ENCODE measurements at places on chromosomes 5 and 9.

GRCh38 chr9:117987945-117988344 is 283.7 kb downstream of the TLR4 start:
- no peak for DNase-seq

GRCh38 chr9:3751125-3751758 is 225.4 kb upstream of the RFX3 start:
- peak; percentile 92 for DNase-seq

- peak; percentile 55 for DNase-seq
These were observed 7.5 kb upstream of the TOR2A start for GRCh38 chr9:127742435-127743088.

DNA sequence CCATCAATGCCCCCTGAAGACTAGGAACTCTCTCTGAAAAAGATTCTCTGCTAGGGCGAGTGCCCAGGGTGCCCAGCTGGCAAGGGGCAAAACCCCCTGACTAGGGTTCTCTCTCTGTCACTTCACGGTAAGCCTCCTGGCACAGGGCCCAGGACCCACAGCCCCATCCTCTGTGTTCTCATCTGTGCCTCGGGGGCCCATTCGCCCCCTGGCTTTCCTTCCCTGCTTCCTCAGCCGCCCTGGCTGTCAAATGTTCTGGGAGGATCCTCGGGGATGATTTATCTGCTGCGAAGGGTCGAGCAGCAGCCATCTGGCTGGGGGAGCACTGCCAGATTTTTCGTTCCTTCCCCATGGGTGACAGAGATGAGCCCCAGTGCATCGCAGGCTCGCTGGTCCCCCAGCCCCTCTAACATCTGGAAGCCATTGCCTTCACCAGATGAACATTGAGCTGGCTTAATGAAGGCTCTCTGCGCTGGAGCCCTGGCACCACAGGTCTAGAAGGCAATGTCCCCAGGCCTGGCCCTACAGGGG is 24.2 kb downstream of the HMCN2 start:
- no peak for DNase-seq

GRCh38 chr5:2780421-2781171 is 29.1 kb upstream of the IRX2 start:
- DNase-seq = no peak

GRCh38 chr5:158811350-158811749 is 288.4 kb downstream of the EBF1 start:
- no peak for DNase-seq

- DNase-seq = no peak
These were observed 332.9 kb upstream of the CCNG1 start for GRCh38 chr5:163104464-163104863.

GRCh38 chr5:131992370-131992769 is 19.1 kb downstream of the ACSL6 start:
- no peak for DNase-seq

DNA sequence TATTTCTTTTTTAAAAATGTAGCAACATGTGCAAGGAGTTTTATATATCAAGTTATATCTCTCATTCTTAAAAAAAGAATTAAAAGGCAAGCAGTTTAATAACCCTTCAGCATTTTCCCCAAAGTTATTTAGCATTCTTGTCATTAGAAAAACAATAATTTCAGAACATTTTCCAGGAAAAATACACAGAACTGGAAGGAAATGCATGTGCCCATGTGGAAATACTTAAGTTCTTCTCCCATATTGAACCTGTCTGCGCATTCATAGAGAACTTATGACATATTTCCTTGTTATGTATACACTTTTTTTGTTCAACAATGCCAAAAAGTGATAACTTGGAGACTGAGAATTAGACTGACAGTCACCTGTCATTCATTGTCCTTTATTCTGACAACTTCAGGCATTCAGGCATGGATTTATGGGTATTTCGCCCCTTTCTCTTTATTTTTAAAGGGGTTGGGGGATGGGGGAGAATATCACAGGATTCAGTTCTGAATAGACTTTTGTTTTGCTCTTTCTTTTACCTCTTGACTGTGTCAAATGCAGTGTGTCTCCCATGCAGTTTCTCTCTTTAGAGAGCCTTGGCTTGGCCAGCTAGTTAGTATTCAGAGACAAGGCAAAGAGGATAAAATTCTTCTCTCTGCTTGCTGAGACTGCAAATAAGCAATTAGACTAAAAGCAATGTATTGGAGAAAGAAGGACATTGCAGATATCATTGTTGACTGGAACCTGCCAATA is 701.0 kb downstream of the NR2F1-AS1 start:
- DNase-seq = no peak

- no peak for DNase-seq
These were observed 29.7 kb downstream of the PCA3 start for GRCh38 chr9:76793784-76794431.

GRCh38 chr9:132006677-132007370 is 72.8 kb downstream of the MED27 start:
- peak; percentile 75 for DNase-seq

DNA sequence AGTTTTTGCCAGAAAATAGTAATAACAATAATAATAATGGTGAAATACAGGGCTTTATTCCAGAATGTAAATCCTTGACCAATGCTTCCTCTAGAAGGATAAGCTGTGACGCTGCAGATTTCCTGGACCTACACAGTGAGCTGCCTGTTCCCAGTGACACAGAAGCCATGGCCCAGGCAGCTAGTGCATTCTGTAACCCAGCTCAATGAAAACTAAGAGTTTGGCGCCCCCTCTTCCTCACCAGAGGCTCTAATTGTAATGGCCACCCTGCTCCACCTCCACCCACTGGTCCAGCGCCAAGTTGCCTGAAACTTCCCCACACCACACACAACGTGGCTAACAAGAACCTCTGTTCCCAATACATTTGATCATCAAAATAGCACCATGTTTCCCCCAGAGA is 248.1 kb downstream of the CETN3 start:
- peak; percentile 35 for DNase-seq

- no peak for DNase-seq
These were observed 73.5 kb upstream of the COL5A1 start for GRCh38 chr9:134568116-134568515.

DNA sequence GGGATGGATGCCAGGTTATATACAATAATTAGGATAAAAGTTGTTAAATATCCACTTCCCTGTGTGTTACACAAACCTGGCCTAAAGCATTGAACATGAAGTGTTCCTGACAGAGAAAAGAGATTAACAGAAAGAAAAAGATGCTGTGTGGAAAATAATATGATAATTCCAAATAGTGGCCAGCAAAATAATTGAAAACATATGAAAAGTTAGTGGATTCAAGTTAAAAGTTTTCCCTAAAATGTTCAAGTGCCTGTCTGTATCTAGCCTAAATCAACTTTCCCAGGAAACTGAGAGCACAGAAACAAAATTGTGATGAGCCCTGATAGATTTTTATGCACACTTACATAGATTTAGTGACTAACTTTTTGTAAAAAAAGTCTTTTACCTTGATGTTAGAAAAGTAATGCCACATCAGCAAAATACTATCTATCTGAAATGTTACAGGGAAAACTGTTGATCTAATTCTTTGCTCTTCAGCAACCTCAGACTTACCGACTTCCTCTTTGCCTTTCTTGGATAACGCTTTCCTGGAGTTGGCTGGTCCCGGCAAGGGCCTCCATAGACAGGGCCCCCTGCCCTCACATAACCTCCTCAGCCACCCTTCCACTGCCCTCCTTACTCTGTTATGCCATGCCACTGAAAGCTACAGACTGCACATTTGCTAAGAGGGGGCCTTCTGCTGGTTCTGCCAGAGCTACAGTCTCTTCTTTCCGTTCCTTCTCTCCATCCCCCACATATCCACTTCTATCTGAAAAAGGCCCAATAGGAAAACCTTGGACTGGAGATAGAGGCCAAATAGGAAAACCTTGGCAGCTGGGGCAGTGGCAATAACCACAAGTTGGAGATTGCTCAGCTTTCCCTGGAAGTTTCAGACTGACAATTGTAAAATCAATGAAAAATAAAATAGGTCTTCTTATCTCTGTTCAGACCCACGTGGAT is 44.4 kb downstream of the ZNF474 start:
- no peak for DNase-seq

DNA sequence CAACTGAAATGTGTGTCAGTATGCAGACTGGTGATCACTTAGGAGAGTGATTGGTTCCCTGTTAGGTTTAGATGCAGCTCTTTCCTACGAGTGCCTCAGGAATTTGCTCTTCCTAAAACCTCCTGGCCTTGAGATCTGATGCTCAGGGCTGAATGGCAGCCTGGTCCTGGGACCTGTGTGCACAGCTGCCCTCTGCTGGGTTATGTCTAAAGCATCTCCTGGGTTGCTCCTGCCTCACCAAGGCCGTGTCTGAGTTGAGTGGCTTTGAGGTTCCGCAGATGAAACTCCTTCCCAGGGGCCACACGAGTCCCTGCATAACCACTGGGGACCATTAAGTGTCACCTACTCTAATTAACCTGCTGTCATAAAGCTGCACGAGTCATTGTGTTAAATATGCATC is 59.5 kb downstream of the MVB12B start:
- DNase-seq = no peak

- no peak for DNase-seq
These were observed 135.2 kb upstream of the GRHPR start for GRCh38 chr9:37287317-37287716.

DNA sequence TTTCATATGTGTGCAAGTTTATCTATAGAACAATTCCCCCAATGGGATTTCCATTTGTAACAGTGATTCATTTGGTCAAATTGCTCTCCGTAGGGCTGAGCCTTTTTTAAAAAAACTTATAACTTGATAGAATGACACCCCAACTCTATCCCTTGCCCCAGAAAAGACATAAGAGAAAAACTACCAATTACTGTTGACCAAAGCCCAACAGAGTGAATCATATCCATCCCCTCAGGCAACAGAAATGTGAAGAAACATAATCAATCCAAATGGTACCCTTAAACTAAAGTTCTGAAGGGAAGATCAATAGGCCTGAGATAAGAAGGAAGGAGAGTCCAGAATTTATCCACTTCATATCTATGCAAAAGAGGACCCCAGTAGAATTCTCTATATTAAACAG is 17.8 kb downstream of the TICAM2 start:
- DNase-seq = no peak

- peak; percentile 93 for DNase-seq
These were observed 31.6 kb downstream of the PTGS1 start for GRCh38 chr9:122402403-122402871.

- peak; percentile 67 for DNase-seq
These were observed 431.9 kb downstream of the ANXA1 start for GRCh38 chr9:73583576-73583975.

GRCh38 chr9:127887792-127888191 is 10.3 kb upstream of the AK1 start:
- DNase-seq = no peak

GRCh38 chr9:95494416-95495371 is 22.1 kb downstream of the PTCH1 start:
- peak; percentile 10 for DNase-seq

GRCh38 chr9:13088720-13089427 is 190.6 kb downstream of the MPDZ start:
- peak; percentile 66 for DNase-seq

GRCh38 chr5:111043712-111044506 is 27.6 kb upstream of the TSLP start:
- DNase-seq = peak; percentile 94

DNA sequence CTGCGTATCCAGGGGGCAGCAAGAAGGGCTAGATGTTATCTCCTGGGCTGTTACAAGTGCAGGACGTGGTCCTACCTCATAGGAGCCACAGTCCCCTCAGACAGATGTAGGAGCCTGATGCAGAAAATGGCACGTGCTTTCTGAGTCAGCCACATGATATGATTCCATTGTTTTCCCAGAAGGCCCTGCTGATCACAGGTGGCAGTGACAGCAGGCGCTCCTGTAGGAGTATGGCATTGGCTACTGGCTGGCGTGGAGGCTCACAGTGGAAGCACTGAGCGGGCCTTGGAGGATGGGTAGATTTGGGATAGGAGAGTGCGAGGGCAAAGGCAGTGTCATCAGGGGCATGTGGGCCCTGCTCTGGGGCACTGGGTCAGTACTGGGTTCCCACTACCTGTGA is 21.9 kb downstream of the USP20 start:
- no peak for DNase-seq

- DNase-seq = no peak
These were observed 14.8 kb downstream of the AKNA start for GRCh38 chr9:114372921-114373448.

DNA sequence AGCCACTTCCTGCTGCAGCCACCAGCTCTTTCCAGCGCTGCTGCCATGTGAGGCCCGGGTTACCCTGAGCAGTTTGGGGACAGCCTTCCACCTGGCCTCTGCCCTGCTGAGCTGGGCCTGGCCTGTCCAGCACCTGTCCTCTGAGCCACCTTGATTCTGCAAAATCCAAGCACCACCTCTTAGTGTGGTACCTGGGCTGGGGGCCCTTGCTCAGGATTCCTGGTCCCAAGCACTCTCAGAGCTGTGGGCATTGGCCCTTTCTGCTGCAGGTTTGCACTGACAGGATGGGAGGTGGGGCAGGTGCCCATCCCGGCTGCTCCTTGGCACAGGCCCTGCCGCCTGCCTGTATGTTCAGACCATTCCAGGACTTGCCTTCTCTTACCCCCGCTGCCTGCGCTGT is 309.2 kb upstream of the IRX4 start:
- no peak for DNase-seq

DNA sequence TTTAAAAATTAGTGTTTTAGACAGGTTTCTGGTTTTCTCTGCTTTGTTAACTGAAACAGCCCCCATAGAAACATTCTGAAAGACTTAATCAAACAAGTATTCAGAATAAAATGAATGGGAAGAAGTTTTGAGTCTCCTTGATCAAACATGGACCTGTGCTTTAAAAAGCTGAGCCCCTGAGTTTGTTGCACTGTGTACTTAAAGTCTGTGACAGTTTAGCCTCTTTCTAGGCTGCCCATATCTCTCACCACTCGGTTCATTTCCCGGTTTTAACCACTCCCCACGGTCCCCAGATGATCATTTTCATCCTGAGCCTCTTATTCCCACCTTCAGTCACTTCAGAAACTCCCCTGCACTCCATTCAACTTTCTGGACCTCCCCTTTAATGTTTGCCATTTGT is 215.9 kb upstream of the DMRT1 start:
- no peak for DNase-seq

DNA sequence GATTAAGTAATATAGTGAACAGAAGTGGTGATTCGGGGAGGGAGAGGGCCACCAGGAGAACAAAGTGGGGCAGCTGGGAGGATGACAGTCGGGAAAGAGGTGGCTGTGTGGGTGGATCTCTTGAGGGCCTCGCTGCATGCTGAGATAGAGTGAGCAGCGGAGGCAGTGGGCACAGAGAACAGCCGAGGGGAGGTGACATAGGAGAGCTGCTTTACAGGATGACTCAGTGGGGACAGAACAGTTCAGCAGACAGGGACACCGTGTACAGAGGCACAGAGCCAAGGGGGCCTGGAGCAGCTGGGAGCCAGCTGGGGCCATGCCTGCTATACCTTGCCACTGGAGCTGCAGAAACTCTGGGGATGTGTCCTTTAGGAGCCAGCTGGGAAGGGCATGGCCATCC is 273.9 kb downstream of the GADD45G start:
- no peak for DNase-seq

GRCh38 chr9:77457916-77458592 is 190.1 kb downstream of the GNA14 start:
- peak; percentile 72 for DNase-seq

DNA sequence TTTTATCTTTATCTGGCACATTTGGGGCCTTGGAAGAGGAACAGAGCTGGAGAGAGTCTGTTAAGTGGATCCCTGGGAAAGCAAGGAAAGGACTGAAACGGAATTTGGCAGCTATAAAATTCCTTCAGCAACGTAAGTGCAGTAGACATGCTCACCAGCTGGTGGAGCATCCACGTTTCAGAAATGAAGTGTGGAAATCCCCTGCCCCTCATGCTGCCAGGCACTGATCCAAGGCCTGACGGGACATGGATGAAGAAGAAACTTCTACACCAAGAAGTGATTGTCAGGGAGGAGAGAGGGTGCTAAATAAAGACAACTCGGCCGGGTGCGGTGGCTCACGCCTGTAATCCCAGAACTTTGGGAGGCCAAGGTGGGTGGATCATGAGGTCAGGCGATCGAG is 209.3 kb downstream of the ROR2 start:
- peak; percentile 39 for DNase-seq
